ENCODE measurements at places on chromosomes 1 and 21. TPM values are rescaled to one million over a fixed set of nuclear protein-coding genes. Genes with fewer than 3 reads are reported as not detected.

PFKFB2 gene
- total RNA-seq = 9.4 TPM

DNA sequence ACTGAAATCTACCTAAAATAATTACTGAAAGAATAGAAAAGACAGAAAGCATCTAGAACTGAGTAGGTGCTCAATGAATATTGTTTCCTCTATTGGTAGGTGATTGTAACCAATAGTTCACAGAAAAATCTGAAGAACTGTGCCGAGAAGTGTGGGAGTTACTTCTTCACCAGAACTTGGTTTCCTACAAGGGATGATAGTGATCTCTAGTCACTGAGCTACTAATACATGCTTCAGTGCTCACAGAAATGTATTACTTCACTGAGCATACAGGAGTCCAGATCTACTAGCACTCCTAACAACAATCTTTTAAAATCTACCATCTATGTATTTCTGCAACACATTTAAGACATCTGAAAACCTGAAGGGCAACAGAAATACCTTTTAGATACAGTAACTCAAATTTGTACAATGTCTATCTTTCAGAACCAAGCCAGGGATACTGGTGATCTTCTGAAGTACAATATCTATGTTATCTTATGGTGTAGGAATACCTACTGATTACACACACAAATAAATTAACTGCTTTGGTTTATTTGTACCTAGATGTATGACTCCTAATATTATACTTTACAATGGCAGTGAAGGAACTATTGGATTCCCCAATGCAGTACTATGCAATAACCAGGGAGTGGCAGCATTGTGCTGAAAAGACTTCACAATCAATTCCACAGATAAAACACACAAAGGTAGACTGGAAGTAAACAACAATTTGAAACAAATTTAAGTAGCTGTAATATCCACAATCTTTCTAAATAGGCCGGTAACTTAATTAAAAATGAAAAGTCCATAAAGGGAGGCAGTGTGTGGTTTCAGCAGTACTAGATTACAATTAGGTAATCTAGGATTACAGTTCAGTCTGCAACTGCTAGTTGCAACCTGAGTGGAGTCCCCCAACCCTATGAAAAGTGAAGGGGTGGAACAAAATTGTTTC, 243.0 kb downstream of the SLC45A1 start:
- peak; percentile 61 for DNase-seq

DNA sequence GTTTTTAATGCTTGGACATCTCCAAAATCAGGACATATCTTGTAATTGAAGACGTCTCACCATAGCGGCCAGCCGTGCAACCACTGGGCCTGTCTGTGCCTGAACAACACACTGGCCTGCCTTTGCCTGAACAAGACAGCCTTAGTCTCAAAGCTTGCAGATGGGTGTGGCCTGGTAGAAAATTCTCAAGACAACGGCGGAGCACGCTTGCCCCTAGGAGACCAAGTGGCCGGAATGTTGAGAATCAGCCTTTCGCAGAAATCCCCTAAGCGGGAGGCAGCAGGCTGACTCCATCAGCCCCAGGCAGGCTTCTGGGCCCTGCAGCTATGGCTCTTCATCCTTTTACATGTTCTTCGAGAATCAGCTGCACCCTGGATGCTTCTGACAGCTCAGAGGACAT, 98.0 kb upstream of the C1orf174 start:
- DNase-seq = no peak

GRCh38 chr1:86993269-86993985, 79.0 kb downstream of the HS2ST1 start:
- DNase-seq = peak; percentile 31

XCL1 gene
- 2.5 TPM for total RNA-seq

COA7 gene
- total RNA-seq = 30.4 TPM

SLAMF6 gene
- total RNA-seq = not detected

DNA sequence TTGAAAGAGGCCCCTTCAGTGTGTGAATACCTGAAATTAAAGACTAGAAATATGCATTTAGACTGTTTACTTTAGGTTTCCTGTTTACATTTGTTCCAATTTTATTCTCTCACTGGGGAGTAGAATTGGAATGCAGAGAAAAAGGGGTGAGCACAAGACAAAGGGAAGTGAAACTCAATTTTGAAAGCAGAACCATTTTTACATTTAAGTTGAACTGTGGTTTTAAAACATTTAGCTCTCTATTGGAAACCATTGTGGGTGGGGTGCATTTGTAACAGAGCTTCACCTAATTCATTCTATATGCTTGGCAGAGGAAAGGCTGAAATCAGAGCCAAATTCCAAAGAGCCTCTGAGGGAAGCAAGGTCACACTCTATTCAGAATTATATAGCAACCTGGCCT, 235.3 kb upstream of the C1orf105 start:
- DNase-seq = no peak

GRCh38 chr1:94727846-94728715, 92.1 kb upstream of the SLC44A3 start:
- DNase-seq = peak; percentile 54

RAB3B gene
- 1.9 TPM for total RNA-seq

DNA sequence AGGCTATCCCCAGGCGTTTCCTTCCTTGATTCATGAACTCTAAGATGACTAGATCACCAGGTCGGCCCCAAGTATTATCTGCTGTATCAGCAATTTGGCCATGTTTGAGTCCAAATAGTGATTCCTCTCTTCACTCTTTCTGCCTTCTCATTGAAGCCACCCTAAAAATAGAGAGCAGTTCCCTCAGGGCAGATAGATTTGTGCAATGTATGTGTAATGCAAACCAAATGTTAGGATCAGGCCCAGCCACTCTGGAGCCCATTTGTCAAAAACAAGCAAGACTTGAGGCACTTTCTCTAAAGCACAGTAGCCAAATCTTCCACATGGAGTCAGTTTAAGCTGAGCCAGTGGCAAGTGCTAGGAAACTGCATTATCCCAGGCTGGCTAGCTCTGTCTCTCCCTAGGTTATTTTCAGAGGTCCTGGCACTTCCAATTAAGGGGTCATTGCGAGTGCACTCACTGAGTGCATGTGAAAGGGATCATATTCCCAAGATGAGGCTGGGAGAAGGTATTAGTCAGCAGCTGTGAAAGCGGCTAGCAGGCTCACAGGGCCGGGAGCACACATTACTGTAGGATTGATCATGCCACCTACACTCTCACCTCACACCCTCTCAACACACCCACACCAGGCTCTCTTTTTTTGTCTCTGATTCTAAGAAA, 97.9 kb upstream of the RAB3GAP2 start:
- no peak for DNase-seq

TRIM67 gene
- not detected for total RNA-seq

DBT gene
- total RNA-seq = 15.8 TPM

DNA sequence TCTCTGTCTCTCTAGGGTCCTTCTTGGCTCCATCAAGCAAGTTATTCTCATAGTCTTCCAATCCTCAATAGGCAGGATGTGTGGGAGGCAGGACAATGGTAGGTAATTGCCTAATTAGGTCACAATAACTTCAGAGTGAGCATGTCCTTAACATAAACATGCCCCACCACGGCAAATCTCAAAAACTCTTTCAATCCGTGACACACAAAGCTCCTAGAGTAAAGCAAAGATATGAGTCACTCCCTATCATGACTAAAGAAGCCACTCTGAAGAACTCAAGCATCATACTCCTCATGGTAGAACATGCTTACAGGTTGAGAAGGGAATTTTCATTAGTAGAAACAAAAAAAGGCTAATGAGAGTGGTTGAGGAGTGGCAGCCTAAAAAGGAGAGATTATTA, 4.9 kb downstream of the HAO2 start:
- no peak for DNase-seq

OR14C36 gene
- not detected for total RNA-seq

DNA sequence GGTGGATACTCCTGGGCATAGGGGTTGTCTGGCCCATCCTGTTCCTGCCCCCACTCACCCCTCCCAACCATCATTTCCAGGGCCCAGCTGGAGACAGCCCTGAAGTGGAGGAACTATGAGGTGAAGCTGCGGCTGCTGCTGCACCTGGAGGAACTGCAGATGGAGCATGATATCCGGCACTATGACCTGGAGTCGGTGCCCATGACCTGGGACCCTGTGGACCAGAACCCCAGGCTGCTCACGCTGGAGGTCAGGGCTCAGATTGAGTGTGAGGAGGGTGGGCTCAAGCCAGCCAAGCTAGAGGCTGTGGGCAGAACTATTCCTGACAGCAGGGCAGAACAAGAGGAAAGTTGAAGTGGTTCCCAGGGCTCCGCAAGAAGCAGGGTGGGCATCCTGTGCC, 14.2 kb downstream of the RHOC start:
- no peak for DNase-seq

DNA sequence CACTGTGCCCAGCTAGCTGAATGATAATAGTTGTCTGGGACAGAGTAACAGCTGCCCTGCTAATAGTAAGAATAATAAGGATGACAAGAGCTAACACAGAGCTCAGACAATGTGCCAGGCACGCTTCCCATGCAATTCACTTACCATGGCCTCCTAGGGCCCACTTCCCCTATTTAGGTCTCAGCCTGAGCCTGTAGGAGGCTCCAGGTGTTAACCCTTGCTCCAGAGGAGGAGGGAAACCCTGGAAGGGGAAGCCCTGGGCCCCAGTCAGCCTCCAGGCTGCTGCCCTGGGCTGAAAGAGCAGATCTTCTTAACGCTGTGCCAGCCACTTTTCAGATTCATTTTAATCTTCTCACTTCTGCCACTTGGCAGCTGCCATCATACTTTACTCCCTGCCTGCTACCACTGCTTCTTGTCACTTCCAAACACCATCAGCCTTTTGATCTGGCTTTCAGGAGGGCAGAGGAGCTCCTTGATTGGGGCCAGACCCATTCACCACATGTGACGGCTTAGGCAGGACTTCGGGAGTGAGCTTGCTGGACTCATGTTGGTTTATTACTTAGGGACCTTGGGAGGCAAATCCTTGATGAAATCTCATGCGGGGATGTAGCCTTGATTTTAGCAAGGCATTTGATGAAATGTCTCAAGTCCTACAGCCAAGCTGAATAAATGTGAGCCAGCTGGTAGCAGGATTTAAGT, 66.7 kb upstream of the PARP1 start:
- no peak for DNase-seq

- DNase-seq = no peak
Observed at GRCh38 chr1:219322766-219323165, 149.1 kb downstream of the LYPLAL1 start.

- DNase-seq = no peak
Observed at GRCh38 chr1:241532864-241533263, 686 bp downstream of the KMO start.

DNA sequence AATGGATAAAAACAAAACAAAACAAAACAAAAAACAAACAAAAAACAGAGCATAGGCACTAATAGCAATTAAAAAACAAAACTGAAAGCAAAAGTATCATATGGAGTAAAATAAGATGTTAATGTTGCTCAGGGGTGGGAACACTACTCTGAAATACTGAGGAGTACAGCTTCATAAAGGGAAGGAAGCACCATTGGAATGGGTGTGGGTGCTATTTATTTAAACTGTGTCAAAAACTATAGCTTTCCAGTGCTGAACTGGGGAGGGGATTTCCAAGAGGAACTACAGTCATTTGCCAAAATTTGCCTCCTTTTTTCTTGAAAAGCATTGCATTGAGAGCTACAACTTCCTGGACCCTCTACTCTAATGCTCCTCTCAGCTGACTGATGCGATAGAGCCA, 40.0 kb downstream of the SPTA1 start:
- DNase-seq = no peak

GRCh38 chr1:200922406-200922805, 27.7 kb downstream of the INAVA start:
- no peak for DNase-seq

DNA sequence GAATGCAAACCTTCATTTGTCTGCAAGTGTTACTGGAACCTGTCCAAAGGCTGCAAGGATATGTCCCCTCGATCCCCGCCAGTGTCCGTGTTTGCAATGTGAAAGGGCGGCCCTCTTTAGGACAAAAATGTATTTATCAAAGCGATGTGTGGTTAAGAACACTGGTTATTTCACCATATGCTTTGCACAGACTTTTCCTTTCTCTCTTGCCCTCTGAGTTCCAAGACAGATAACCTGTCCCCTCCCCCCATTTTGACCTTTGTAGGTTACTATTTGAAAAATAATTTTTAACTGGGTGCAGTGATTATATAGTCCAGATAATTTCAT, 1.8 kb downstream of the CHRM3 start:
- no peak for DNase-seq

GRCh38 chr21:39661740-39662139, 49.0 kb downstream of the B3GALT5 start:
- DNase-seq = no peak

DNA sequence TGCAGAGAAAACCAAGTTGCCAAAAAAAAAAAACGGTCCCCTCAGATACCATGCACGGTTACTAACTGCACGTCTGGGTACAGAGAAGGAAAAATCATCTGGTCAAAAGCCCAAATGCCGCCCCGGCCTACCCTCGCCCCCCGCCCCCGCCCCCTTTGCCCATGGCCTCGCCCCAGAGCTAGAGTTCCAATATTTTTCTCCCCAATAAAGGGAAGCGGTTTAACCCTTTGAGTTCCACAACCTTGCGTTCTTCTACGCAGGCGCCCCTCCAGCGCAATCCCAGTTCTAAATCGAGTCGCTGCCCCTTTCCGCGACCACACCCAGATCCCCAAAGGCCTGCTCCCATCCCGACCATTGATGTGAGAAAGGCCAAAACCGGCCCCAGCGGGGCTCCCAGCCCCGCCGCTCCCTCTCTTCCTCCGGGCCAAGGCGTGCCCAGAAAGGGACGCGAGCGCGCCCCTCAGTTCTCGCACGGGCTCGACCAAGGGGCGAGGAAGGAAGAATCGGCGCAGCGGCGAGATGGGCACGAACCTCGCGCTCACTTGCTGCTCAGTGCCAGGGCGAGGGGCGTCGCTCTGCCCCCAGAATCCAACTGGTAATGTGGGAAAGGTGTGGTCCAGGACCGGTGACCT, 797 bp downstream of the WDR47 start:
- DNase-seq = no peak

GRCh38 chr1:50645139-50645538, 221.9 kb upstream of the DMRTA2 start:
- DNase-seq = peak; percentile 14

GPR153 gene
- total RNA-seq = 0.31 TPM

MPZ gene
- total RNA-seq = 18.3 TPM

DNA sequence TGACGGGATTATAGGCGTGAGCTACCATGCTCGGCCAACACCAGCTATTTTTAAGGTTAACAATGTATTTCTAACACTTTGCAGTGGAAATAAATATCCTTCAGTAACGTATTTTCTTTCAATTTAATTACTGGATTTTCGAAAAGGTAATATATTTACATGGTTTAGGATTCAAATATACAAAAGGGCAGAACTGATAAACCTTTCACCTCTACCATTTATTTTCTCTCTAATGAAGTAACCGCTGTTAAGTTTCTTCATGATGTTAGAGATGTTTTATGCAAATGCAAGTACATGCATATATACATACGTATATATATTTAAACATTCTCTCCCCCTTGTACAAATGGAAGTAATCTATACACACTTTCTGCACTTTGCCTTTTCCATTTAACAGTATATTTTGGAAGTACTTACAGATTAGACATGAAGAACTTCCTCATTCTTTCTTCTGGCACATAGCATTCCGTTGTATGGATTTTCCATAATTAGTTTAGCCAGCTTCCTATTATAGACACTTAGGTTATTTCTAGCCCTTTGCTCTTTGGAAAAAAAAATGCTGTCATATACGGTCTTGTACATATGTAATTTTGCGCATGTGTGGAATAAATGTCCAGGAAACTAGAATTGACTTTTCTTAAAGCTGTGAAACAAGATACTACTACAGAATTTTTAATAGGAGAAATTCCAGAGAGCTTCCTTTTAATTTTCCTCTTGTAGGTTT, 14.9 kb upstream of the HJV start:
- peak; percentile 41 for DNase-seq

GRCh38 chr1:18246543-18246942, 138.9 kb downstream of the IGSF21 start:
- no peak for DNase-seq

GRCh38 chr21:15521644-15522001, 208.2 kb upstream of the USP25 start:
- DNase-seq = no peak

TNFRSF9 gene
- total RNA-seq = 0.07 TPM
